ENCODE measurements at places on chromosomes 1 and 21.

GRCh38 chr1:9561429-9561828 is 22.2 kb downstream of the SLC25A33 start:
- no peak for DNase-seq

- DNase-seq, result no peak
These were observed 27.6 kb upstream of the CLDN14 start for GRCh38 chr21:36507397-36508018.

GRCh38 chr1:57966751-57967406 is 543.0 kb upstream of the DAB1 start:
- no peak for DNase-seq

DNA sequence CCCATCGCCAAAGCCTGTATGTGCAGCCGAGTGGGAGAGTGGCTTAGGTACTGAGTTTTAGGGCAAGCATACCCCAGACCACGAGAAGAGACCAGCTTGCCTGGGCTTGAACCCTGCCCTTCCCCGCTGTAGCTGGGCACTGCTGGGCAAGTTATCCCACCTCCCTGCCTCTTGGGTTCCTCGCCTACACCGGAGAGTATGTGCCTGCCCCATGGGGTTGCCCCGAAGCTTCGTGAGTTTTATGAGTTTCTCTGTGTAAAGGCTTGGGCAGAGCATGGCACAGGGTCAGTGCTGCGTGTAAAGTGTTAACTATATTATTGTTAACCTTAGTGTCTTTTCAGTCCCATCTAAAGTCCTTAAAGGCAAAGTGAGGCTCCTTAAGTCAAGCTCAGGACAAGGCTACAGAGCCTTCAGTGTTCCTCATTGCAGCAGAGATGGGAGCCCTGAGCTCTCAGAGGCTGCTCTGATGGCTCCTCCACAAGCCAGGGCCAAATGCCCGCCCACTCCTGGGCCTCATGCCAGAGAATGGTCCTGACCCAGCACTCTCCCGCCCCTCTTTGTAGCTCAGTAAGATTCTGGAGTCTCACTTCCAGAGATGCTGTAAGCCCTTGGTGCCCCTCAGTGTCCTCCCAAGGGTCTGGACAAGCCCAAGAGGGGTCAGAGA is 37.0 kb upstream of the KCNA10 start:
- DNase-seq, result no peak

GRCh38 chr1:246041360-246041759 is 465.7 kb downstream of the SMYD3 start:
- no peak for DNase-seq

GRCh38 chr1:19087737-19088594 is 122.1 kb downstream of the UBR4 start:
- DNase-seq, result no peak

DNA sequence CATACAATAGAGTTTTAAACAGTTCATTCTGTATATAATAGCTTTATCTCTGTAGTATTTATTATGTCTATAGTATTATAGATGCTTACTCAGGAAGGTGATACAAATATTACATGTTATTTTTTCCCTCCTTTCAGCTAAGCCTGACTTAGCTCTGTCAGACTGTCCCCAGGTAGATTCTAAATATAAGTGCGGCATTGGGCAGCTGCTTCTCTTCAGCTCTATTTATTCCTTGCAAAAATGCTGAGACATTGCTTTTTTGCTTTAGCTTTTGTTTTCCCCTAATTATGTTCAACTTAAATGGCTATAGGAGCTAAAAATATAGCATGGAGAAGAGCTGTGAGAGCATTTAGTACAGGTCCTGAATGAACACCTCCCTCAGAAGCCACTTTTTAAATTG is 203.2 kb upstream of the BEND5 start:
- no peak for DNase-seq

GRCh38 chr1:204725821-204726448 is 40.4 kb upstream of the LRRN2 start:
- DNase-seq, result no peak

DNA sequence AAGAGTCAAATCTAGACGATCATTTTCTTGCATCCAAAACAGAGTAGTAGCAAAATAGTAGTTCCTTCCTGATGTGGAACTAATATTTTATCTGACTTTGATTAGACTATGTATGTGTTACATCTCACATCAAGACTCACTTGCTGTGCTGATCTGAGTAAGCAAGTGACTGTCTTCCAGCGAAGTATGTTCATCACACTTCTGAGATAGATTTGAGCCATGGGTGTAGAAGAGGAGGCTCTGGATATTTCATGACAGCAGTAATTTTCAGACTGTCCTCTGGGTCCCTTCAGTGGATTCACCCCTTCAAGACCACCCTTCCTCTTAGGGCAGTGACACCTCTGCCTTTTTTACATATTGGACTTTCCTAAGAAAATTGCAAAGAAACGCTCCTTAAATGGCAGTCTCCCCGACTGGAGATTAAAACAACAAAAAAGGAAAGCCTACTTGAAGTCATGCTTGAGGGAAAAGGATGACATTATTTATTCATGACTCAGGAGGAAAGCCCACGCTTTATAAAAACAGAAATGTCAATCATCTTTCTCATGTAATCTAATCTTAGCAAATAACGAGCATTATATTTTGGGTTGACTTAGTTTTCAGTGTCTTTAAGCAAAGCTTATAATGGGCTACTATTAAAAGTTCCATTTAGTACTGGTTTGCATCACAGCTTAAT is 22.8 kb downstream of the ATP1B1 start:
- no peak for DNase-seq

GRCh38 chr1:245748646-245749045 is 593.9 kb downstream of the KIF26B start:
- no peak for DNase-seq

- no peak for DNase-seq
These were observed 216.2 kb upstream of the SAMSN1 start for GRCh38 chr21:14762327-14762726.

DNA sequence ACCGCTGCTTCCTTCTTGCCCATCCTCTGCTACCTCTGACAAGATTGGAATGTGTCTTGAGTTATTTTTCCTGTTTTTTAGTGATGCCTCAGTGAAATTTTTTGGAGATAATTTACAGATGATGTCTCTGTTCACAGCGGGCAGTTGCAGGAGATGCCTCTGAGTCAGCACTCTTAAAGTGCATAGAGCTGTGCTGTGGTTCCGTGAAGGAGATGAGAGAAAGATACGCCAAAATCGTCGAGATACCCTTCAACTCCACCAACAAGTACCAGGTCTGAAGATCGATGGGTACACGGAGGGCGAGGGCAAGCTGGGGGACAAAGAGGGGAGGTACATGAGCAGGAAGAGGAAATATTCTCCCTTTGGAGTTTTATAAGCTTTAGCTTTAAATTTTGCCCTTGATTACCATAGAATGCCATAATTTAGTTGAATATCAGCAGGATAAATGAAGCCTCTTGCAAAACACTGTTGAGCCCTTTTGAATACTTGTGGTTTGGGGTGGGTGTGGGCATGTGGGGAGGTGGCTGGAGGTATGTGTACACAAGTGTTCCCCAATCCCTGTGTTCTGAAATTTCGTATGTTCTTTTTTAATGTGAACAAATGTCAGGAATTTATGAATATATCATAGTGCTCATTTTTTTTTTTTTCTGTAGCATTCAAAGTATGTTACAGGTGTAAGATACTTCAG is 19.8 kb downstream of the ATP1A1 start:
- no peak for DNase-seq

DNA sequence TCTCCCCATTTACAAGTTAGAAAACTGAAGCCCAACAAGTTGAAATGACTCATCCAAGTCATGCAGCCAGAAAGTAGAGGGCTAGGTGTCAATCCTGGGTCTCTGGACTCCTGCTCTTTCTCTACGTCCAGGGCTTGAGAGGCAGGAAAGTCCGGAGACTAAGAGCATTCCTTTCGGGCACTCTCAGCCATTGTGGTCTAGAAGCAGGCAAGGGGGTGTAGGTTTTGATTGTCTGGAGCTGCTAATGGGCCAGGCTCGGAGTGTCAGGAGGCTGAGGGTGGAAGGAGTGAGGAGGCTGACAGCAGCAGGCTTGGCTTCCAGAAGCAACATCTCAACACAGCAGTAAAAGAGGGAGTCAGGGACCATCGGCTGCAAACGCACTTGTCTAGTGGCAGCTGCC is 107.6 kb upstream of the KLHDC7A start:
- DNase-seq, result no peak

- DNase-seq, result no peak
These were observed 44.0 kb downstream of the FAM163A start for GRCh38 chr1:179786815-179787685.

DNA sequence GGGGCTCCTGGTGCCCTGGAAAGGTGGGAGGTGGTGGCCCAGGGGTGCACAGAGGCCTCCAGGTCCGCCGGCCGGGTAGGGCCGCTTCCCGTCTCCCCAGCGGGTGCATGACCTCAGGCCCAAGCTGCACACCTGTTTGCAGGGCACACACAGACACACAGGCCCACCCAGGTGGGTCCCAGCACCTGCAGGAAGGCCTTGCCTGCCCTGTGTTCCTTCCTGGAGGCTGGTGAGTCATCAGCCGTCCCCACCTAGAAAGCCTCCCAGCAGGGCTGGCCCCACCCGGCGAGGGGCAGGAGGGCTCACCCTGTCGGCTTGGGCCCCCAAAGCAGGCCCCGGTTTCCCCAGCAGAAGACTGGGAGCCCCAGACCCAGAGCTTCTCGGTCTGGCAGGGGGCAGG is 23.6 kb upstream of the TTLL10 start:
- no peak for DNase-seq
